ENCODE measurements at places on chromosomes 6 and 20.

DNA sequence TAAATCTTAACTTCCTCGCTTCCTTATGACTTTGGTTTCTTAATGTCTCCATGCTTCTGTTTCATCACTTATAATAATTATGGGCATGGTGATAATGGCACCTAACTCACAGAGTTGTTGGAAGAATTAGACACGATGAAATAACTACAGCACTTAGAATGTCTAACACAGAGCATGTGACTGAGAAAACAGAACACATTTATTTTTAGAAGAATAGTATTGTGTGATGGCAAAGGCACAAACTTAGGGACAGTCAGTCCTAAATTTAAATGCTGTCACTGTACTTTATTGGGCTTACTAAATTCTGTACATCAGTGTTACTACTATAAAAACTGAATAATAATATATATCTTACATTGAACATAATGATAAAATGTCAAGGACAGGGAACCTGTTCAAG is 391.1 kb upstream of the JAG1 start:
- ATAC-seq: no peak

- no peak for ATAC-seq
Measured at GRCh38 chr6:36114798-36115408, 15.4 kb upstream of the MAPK13 start.

GRCh38 chr6:157443066-157443800 is 62.2 kb downstream of the ZDHHC14 start:
- no peak for ATAC-seq

DNA sequence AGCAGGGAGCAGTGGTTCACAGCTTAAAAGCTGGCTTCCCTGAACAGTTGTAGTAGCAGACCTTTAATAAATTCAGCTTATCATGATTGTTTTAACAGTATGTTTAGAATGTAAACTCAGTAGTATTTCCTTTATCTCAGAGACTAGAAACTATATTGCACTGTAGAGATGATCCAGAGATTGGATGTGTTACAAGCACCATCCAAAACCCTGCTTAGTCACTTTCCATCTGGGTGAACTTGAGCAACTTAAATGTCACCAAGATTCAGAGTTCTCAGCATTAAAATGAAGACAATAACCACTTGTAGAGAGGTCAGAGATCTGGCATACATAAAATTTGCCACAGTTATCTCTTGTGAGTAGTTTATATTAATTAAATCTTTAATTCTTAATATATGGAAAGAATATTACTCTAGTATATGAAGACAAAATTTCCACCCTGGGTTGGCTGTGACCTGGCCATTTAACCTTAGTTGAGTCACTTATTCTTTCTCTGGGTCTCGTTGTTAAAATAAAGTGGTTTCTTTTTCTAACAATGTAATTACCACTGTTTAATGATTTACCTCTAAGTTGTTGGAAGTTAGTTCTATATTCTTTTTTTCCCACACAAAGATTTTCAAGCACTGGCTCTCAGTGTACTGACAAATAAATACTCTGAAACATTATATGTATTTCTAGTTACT is 239.2 kb upstream of the FKBP1C start:
- no peak for ATAC-seq

GRCh38 chr20:13251904-13252297 is 30.8 kb downstream of the ISM1 start:
- ATAC-seq: no peak

DNA sequence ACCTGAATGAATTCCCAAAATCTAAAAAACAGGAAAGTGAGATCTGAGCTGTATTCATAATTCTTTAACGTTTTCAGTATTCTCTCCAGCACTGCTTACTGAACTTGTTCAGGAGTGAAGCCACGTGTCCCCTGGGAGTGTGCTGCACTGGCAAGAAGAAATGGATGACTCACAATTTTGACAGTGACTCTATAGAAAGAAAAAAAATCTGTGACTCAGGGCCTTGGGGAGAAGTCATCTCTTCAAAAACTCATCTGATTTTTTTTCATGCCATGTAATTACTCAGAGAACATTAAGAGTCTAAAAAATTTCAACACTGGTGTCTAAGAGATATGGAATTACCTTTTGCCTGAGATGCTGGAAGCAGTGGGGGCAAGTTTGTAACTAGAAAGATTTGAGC is 39.7 kb downstream of the ANKEF1 start:
- peak; percentile 98 for ATAC-seq

- no peak for ATAC-seq
Measured at GRCh38 chr20:57306747-57307146, 22.9 kb upstream of the SPO11 start.

- ATAC-seq: no peak
Measured at GRCh38 chr6:20327141-20327540, 74.5 kb upstream of the E2F3 start.

DNA sequence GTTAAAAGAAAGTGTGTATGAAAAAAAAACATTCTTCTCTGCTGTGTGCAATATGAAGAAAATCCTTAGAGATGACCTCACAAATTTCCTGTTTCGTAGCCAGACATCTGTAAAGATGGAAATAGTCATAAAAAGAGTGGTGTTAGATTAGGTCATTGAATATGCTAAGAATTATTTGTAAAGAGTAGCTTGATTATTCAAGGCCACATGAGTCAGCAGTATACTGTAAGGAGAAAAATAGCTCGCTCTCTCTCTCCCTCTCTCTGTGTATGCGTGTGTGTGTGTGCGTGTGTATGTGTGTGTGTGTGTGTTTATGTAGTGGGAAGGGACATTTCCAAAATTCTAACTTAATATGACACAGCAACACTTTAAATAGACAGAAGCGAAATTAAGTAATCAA is 78.8 kb downstream of the PTCHD4 start:
- ATAC-seq: peak; percentile 94

- no peak for ATAC-seq
Measured at GRCh38 chr6:104633125-104633524, 226.6 kb downstream of the HACE1 start.

DNA sequence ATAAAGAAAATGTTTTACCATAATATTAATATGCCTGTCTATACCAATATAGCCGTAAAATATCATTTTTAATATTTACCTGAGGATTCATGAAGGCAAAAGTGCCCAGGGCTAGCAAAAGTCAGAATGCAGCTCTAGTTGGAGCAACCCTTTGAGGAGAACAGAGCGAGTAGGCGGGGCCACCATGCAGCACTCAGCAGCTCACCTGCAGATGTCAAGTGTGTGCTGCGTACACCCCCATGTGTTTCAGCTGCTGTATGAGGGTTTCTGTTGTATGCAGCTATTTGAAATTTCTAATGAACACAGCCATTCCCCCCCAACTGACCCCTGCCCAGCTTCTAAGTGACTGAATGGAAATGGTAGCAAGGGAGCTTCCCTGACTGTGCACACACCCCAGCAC is 508.0 kb downstream of the QKI start:
- no peak for ATAC-seq

- no peak for ATAC-seq
Measured at GRCh38 chr6:117568831-117569410, 33.4 kb downstream of the GOPC start.

DNA sequence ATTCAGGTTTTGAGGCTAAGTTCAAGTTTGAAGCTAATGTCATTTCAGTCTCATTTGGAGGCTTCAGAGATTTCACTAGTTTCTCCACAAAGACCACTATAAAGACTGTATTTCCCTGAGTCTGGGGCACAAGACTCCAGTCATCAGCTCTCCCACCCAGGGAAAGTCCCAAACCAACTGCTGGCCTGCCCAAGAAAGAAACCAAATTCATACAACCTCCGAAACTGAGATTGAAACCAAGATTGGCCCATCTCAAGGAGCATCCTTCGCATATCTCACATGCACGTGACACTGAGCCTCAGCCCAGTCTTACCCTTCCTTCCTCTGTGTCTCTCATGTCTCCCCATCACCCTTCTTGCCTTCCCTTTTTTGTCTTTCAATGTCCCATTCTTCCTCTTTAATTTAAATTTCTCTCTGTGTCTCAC is 3.5 kb upstream of the LTA start:
- ATAC-seq: no peak

- ATAC-seq: no peak
Measured at GRCh38 chr20:50695135-50695872, 4.0 kb upstream of the RIPOR3 start.

GRCh38 chr20:53834062-53834442 is 236.3 kb downstream of the BCAS1 start:
- no peak for ATAC-seq

GRCh38 chr20:32141465-32141980 is 32.0 kb downstream of the TM9SF4 start:
- ATAC-seq: no peak

GRCh38 chr20:25248786-25249172 is 894 bp downstream of the PYGB start:
- no peak for ATAC-seq

GRCh38 chr6:37513576-37513975 is 13.9 kb upstream of the CCDC167 start:
- ATAC-seq: no peak

- ATAC-seq: no peak
Measured at GRCh38 chr6:129135451-129135850, 252.5 kb downstream of the LAMA2 start.

DNA sequence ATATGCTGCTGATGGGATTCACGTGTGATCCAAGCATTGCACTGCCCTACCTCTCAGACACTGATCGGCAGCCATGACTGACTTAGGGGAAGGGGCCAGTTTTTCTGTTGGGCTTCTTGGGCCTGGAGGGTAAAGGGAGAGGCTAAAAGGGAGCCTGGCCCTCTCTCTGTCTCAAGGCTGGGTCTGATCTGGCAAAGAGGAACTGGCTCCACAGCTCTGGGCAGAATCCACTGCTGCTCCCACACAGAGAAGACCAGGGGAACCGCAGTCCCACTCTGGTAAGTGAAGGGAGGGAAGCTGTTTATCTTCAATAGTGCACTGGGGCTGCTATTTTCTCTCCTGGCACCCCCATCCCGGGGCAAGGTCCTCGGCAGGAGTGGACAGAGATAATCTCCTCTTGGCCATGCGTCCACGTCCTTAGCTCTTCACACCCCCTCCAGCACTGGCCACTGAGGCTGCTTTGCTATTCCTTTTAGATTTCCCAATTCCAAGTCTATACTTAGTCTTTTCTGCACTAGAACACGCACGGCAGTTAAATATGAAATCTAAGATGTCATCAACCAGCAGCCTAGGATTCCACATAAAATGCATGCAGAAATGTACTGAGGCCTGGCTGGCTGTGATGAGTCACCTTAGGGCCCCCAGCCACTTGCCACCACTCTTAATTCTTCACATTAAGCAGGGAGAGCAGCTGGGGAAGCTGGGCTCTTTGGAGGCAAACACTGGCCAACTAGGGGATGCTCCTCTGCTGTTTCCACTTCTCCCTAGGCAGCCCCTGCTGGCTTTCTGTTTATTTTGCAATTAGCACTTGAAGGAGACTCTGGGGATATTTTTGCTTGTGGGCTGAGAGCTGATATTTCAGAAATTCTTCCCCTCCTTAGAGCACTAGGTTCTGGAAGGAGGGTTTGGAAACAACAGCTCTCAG is 87.8 kb upstream of the ARMC2 start:
- peak; percentile 94 for ATAC-seq

DNA sequence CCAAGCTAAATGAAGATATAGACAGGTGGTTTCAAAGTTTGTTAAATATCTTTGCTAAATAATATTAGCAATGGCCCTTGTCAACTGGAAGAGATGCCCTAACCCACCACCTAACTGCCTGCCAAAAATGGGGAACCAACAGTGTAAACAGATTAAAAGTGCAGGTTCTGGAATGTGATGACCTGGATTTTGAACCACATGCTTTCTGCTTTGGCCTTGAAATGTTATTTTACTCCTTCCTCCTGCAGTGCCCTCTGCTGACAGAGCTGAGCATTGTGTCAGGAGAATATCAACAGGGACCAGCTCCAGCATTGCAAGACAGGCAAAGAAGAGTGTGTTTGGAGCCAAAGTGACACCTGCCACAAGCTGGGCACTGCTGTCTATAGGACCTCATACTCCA is 226.6 kb downstream of the MYLK4 start:
- ATAC-seq: peak; percentile 51

DNA sequence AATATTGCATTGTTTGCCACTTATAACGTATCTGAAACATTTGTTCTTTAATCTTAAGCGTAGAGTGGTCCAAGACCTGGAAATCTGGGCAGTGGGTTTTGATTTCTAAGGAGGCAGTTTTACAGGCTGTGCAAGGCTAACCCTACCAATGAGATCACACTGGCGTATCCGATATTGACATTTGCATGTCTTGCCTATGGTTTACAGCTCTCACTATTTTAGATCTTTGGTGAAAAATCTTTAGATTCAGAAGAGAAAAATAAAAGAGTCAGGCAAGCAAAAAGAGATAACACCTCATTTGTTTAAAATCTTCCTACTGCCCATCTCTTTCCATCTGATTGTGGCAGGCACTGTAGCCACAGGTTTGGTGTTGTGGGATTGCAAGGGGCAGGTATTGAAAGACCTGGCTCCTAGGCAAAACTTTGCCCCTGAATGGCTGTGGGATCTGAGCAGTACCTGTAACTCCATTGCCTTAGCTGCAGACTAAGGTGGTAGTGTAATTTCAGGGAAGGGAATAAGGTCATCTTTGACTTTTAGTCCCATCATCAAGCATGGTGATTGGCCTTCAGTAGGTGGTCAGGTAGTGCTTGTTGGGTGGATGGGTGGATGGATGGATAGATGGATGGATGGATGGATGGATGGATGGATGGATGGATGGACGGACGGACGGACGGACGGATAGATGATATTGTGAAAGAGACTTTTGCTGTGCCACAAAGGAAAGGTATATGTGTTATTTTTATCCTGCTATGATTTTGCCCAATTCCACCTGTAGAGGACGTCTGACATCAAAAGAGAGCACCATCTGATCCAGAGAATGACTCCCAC is 1.9 kb downstream of the TNFAIP3 start:
- ATAC-seq: no peak

- ATAC-seq: peak; percentile 95
Measured at GRCh38 chr6:71038711-71039344, 82.0 kb upstream of the B3GAT2 start.

DNA sequence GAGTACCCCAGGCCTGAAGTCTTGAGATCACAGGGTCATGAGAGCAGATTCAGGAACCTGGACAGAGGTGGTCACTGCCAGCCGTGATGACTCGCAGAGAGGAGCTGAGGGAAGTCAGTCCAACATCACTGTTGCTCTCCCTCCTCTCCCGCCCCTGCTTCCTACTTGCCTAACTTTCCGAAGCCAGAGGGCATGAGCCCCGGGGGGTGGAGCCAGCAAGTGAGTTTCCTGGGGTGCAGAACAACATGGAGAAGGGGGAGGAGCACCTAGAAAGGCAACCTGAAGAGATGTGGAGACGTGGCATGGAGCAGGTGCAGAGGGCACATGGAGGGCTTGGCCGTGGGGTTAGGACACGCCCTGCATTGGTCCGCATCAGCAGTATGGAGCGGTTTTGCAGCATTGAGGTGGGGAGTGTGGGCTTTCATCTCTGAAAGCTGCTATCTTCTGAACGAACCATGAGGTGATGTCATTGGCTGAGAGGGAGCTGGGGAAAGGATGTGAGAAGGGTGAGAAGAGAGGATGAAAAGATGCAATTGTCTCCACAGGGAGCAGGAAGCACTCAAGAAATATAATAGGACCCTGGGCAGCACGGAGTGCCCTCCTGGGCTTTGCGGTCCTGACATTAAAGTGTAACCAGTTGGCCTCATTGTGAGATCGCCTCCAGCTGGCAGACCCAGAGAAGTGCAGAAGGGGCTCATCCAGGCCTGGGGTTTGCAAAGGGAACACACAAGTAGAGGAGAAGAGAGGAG is 25.0 kb downstream of the GDAP1L1 start:
- ATAC-seq: no peak

- ATAC-seq: peak; percentile 98
Measured at GRCh38 chr6:139291813-139292619, at the start of gene TXLNB. TXLNB (minus strand) TSS chr6:139291998; CDS start chr6:139288899, 3,099 bp downstream.

All from motor neuron (in vitro differentiated cells).